ENCODE measurements at places on chromosomes 16 and 17. TPM values are rescaled to one million over a fixed set of nuclear protein-coding genes. Genes with fewer than 3 reads are reported as not detected.

The CCL17 gene
- not detected for total RNA-seq

The ETV4 gene
- 0.59 TPM for total RNA-seq

The ASPA gene
- total RNA-seq = 0.05 TPM

The ABAT gene
- total RNA-seq = 5.8 TPM

The TPSG1 gene
- total RNA-seq = not detected

The CTCF gene
- total RNA-seq = 13.4 TPM

The CD300LG gene
- total RNA-seq = not detected

The MYL4 gene
- 0.23 TPM for total RNA-seq

The FBXO47 gene
- total RNA-seq = not detected

The CDRT15L2 gene
- not detected for total RNA-seq

The LGALS9B gene
- not detected for total RNA-seq

The BRIP1 gene
- 2.4 TPM for total RNA-seq

The P4HB gene
- total RNA-seq = 2,852 TPM

The CBFA2T3 gene
- total RNA-seq = not detected
